Aorta (tissue), 5 donors: ENCODE measurements at places on chromosomes 16 and 17. TPM values are rescaled to one million over a fixed set of nuclear protein-coding genes. Genes with fewer than 3 reads are reported as not detected.
A peak's percentile ranks its signal among the peaks of the same experiment; 100 is the strongest.

ZP2 gene
- polyA plus RNA-seq = not detected

KRT33B gene
- polyA plus RNA-seq = not detected

MFAP4 gene
- polyA plus RNA-seq = 793 TPM

HSD11B2 gene
- polyA plus RNA-seq = 13.3 TPM

TEDC2 gene
- polyA plus RNA-seq = 1.6 TPM

RNF43 gene
- 0.10 TPM for polyA plus RNA-seq

ACSM3 gene
- polyA plus RNA-seq = 0.49 TPM

EME2 gene
- 20.6 TPM for polyA plus RNA-seq

MMP15 gene
- 2.1 TPM for polyA plus RNA-seq

RGS11 gene
- polyA plus RNA-seq = 76.5 TPM

DNA sequence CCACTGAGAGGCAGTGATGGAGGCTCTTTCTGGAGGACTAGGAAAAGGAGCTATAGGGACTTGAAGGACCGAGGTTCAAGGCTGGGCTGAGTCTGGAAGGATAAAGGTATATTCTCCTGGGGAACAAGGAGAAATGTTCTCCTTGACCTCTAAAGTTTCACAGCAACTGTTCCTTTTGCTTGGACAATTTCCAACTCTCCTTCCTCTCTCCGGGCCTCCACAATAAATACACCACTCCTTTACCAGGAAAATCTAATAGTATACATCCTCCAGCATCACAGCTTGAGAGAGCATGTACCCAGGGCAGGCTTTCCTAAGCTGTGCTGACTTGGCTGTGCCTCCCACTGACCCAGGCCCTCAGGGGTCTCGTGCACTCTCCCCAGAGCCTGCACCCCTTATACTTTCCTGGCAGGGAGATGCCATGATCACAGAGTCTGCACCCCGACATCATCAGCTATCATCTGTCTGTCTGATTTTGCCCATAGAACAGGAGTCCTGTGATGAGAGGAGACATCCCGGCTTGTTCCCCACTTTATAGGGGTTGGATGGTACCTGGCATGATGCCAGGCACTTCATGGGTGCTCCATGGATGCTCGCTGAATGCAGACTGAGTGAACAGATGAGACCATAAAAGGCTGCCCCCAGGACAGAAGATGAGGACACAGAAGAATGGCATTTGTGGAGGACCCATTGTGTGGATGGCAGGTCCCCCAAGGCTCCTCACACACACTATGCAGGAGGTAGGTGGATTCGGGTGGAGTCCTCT is 582.6 kb upstream of the CDH5 start:
- no peak for DNase-seq

DNA sequence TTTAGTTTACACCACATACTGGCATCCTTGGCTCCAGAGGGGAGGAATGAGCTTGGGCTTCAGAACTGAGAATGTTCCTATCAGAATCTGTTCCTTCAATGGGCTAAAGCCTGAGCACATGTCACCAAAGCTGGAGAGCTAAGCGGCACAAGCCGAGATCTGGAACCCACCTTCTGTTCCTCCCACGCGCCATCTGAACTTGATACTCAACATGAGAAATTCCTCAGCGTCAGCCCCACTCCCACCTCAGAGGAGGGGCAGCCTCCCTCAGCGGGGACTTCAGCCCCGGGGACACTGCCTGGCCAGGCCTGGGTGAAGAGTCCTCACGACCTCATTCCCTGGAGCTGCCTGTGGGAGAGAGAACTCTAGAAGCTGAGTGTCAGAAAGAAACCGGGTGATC is 22.8 kb upstream of the SLC47A1 start:
- DNase-seq = no peak

DNA sequence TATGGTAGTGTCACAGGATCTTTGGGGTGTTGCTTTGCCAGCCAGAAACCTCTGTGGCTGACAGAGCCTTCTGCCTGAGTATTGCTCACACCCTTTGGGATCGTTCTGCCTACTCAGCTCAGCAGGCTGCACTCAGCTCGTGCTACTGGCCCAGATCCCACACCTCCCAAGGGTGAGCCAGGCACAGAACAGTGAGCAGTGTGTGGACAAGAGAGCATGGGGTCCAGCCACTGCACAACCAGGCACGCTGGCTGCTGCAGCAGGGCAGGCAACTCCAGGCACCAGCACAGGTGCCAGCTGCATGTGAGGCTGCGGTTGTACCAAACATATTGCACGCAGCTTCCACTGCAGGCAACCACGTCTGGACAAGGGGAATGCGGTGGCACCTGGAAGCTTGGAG is 84.9 kb downstream of the CYB561 start:
- no peak for DNase-seq

DNA sequence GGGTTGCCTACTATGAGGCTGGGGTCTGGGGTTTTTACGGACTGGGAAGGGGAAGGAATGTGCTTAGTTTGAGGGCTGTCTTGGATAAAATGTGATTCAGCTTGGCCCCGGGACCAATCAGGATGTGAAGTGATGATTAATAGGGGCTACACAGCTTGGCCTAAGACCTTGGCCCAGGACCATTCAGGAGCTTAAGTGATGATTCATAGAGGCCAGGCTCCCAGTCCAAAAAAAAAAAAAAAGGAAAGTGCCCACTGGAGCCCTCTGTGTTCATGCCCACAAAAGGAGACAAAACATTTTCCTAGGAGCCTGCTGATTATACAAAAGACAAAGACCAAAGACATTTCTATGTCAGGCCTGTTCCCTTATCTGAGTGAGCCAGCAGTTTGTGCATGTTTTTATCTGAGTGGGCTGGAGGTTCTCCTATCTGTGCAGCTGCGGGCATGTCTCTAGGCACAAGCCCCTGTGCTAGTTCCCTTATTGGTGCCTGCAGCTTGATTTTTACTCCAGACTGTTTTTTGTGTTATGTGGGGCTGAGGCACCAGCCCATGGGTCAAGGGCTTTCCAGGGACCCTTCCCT is 898.2 kb upstream of the GOT2 start:
- DNase-seq = peak; percentile 46

- DNase-seq = no peak
These were observed 338.7 kb upstream of the TNRC6C start for GRCh38 chr17:77619851-77620250.

DNA sequence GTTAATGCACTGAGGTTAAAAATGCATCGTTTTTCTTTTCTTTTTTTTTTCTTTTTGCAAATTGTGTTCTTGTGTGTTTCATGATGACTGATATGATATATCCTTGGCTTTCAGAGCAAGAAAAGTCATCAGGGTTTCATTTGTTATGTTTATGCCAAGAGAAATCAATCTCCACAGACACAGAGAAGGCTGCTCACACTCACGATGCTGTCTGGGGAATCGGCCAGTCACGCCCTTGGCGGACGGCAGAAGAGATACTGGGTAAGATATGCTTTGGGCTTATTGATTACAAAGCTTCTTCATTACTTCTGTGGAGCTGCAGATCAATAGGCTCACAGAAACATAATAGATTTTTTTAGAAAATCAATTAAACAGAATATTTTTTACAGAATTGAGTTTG is 42.2 kb upstream of the TNRC6C start:
- peak; percentile 12 for DNase-seq

DNA sequence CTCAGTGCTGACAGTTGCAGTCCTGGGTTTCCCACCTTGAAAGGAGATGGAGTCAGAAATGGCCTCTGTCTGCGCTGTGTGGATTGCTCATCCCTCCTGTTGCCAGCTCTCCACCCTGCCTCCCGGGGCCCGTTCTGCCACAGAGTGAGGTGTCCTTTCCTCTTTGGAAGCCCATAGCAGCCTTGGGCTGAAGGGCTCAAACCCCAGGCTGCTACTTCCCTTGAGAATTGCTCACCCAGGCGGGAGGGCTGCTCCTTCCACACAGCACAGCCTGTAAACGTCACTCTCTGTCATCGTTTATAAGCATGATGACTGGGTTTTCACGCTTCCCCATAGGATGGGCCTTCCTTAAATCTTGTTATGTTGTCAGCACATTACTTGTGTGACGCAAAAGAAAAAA is 62.7 kb downstream of the FOXK2 start:
- DNase-seq = no peak

GRCh38 chr17:10226930-10227695 is 28.7 kb upstream of the GAS7 start:
- peak; percentile 62 for DNase-seq

GRCh38 chr16:8948069-8948593 is 15.6 kb downstream of the USP7 start:
- DNase-seq = no peak

DNA sequence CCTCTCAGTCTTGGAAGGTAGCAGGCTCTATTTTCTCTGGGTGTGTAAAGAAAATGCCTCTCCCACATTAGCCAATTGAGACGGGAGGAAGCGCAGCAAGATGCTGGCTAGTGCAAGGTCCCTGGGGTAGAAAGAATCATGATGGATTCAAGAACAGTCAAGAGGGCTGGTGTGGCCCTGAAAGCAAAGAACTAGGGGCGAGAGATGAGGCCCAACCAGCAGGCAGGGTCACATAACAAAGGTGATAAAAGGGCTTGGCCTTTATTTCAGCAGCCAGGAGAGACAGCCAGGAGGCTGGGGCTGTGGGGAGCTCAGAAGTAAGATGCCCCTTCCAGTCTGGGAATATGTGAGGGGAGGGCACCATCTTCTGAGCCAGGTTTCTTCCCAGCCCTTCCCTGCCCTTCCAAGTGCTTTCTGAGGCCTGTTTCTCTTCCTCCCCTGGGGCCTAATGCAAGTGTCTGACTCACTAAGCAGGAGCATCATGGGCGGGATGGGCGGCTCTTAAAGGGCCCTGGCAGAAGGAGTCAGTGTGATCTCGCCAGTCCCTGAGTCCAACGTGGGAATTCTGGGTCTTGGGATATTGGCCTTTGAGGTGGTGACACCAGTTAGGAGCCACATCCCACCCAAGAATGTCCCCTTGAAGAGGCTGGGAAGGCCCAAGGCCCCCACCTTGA is 3.9 kb upstream of the NLRC5 start:
- peak; percentile 85 for DNase-seq

GRCh38 chr17:75941442-75941819 is 589 bp upstream of the FBF1 start:
- no peak for DNase-seq

DNA sequence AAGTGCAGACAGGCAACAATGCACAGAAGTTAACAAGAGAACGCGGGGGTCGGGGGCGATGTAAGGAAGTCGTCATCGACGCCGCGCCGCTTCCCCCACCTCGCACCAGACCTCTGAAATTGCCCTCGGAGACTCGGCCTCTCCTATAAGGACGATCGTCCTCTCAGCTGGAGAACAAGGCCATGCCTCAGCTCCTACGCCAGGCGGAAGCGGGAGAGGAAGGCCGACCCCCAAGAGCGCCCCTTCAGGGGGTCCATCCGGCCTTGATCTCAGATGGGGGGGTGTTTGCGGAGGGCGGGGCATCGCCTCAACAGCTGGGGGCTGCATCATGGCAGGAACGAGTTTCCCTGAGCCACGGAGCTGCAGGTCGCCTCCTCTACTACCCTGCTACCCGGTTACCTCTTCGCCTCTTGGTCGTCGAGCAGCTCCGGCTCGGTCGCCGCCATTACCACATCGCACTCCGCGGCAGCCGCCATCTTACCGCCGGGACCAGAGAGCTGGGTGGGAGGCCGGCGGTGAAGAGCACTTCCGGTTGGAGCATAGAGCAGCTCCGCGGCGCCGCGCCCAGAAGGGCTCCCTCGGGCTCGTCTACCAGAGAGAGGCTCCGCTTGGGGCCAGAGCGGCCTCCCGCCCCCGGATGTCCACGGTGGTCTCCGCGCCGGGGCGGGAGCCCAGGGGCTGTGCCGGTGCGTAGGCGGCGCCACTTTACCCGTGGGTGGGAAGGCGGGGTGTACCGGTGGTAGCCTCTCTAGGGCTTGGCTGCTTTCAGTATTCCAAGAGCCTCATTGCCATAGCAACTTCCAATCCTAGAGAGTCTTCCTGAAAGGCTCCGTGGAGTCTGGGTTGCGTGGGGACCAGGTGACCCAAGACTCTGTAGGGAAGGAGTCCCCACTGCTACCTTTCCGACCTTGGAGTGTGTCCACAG is at the start of gene DNAJC7:
Gene DNAJC7, minus strand, starts transcription at position 499 of the 925 bp plus-strand sequence. Its CDS starts 23 bp downstream, at position 476.
- DNase-seq = peak; percentile 96

DNA sequence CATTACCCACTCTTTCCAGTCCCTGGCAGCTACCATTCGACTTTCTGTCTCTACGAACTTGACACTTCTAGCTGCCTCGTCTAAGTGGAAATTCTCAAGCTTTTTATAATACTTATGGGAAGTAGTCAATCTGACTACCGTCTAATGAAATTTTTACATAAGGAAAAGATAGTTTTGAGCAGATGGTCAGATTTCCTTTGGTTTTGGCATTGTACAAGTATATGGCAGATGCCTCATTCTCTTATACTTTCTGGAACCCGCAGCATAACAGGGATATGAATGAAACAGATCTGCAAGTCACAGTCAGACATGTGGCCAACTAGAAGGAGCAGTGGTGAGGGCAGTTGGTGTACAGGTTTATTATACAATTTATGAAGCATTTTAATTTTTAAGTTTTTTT is 146.0 kb downstream of the PITPNC1 start:
- no peak for DNase-seq

- peak; percentile 70 for DNase-seq
These were observed 50.8 kb downstream of the DNAH17 start for GRCh38 chr17:78526231-78527025.

DNA sequence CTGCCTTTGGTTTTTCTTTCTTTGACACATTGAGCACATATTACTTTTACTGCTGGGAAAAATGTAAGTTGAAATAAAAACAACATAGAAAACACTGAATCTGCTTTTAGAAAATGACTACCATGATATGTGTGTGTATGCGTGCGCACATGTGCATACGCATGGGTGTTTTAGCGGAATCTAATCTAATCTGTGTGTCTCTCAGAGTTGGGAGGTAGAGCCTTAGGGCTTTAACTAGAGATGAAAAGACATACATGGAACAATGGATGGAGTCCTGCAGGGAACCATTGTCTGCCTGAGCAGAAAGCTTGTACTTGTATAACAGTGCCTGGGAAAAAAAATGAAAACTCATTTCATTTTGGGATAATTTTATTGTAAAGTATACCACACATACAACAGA is 12.4 kb downstream of the SLFN5 start:
- DNase-seq = no peak

DNA sequence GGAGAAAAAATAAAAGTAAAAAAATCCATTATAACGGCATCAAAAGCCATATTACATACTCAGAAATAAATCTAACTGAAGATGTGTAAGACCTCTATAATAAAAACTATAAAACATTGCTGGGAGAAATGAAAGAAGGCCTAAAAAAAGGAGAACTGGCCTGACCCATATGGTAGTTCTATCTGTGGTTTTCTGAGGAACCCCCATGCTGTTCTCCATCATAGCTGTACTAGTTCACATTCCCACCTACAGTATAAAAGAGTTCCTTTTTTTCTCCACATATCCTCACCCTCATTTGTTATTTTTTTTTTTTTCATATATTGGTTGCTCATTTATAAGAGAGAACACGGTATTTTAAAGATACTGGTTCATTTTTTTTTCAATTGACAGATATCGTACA is 191.8 kb downstream of the STX8 start:
- no peak for DNase-seq

DNA sequence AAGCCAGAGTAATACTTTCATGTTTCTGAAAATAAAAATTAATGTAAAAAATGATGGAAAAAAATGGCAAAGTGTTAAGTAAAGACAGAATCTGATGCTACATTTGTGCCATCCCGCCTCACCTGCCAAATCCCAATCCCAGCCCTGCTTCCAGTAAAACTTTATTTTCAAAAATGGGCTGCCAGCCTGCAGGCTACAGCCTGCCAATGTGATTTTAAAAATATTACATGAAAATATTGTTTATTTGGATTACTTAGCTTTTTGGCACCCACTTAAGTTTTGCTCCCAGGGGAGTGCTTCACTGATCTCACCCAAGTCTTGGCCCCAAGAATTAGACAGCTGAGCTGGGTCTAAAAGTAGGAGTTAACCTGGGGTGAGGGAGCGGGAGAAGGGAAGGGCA is 112.8 kb downstream of the C16orf78 start:
- no peak for DNase-seq
